ENCODE measurements at places on chromosomes 6 and 20.

DNA sequence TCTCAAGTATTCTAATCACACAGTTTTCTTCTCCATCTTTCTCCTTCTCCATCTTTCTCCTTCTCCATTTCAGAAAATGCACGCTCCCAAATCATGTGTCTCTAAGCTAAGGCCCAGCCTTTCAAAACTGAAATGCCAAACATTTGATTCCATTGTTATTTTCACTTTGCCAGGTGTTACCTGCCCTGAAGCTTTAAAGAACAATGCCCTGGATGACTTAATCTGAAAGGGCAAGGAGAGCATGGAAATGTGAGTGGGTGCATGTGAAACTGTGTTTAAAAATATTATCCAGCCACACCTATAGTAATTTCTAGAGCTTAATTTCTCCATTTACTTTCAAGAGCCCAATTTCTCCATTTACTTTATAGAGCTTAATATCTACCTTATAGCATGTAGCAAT is 42.4 kb upstream of the GCLC start:
- DNase-seq, result no peak

DNA sequence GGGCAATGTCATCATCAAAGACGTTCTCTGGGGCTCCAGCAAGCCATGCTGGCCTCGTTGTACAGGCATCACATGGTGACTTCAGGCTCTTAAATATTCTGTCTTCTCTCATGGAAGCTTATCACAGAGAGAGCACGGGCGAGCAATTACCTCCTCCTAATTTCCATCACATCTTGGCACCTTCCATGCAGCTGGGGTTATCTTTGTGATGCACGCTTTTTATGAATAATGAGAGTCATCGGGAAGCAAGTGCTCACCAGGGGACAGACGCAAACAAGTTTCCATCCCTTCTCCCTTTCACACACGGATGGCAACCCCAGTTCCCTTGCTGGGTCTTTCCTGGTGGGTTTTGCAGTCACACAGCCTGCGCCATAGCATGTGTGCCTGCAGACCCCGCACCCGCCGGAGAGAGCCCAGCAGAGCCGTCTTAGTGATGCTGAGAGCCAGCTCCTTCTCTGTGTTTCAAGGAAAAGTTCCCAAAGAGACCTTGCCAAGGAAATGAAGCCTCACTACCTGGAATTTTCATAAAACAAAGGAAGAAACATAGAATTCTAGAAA is 116.3 kb upstream of the AFDN start:
- DNase-seq, result no peak

DNA sequence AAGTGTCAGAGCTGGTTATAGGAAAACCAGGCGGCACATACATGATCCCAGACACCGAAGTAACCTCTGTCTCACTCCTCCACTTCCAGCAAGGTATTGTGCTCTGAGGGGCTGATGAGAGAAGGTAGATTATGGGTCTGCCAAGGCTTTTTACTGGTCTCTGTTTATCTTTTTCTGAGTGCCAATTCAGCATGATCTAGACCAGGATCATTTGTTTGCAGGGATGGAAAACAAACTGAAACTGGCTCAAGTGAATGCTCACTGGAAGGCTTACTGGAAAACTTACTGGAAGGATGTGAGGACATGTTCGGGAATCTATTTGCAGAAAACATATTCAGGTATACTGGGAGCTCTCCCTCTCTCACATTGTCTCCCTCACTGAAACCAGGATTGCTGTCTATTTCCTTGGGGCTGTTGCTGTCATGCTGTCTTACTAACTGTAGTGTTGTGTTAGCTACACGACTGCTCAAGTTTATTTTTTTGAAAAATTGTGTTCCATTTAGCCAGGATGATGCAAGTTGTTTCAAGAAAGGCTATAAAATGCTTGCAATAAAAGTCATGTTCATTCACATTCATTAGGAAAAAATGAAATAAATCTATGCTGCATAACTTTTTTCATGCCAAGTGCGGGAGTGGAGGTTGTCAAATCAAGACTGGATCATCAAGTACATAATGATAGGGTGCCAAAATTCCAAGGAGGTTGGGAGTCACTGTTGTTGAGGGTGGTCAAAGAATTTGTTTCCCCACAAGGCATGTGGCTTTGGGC is 37.0 kb downstream of the KLHL31 start:
- no peak for DNase-seq

DNA sequence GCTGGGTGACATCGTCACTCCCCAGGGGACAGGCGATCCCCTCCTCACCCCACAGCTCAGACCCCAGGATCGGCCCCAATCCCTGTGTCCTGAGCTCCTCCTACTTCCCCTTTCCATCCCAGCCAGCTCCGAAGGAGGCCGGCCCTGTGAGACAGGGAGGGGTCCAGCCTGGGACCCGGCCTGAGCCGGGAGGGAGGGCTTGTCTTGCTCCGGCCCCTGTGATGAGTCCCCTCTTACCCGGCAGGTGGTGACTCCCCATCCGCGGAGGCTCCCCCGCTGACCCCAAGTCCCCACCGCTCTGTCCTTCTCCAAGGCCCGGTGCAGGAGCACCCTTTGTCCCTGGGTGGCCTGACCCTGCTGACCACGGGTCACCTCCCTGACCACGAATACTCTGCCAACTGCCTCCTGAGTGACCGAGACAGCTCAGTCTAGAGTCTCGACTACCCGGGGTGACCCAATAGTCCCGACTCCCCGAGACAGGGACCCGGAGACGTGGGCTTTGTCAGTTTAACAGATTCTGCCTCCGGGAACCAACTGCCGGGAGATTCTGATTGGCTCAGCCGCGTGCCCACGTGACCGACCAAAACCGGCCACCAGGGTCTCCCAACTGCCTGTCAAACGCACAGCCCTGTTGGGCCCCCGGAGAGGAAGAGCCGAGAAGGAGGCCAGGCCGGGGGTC is 187.4 kb upstream of the PROKR2 start:
- DNase-seq, result no peak

DNA sequence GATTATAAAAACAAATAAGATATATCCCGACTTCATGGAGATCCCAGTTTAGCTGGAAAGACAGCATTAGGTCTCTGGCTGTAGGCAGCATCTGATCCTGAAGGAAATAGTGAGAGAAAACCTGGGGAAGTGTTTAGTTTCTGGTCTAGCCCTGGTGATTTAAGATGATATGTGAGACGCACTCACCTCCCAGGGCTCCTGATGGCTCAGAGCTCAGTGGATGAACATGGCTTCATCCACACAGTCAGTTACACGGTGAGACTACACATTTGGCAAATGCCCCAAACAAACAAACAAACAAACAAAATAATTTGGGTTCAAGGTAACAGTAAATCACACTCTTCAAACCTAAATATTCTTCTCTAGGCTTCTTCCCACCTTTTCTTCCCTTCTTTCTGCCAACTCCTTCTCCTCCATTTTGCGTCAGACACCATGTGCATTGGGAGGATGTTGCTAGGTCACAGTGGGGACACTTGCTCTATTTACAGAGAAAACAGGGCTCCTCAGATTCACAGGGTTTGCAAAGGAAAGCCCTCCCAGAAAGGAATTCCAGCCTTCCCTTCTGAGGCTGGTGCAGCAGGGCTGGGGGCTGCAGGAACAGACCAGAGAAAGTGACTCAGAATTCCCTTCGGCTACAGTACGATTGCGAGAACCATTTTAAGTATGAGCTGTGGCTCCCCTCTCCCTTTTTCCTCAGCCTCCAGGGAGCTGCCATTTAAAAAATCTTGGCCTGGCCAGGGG is 59.6 kb upstream of the SALL4 start:
- DNase-seq, result no peak

DNA sequence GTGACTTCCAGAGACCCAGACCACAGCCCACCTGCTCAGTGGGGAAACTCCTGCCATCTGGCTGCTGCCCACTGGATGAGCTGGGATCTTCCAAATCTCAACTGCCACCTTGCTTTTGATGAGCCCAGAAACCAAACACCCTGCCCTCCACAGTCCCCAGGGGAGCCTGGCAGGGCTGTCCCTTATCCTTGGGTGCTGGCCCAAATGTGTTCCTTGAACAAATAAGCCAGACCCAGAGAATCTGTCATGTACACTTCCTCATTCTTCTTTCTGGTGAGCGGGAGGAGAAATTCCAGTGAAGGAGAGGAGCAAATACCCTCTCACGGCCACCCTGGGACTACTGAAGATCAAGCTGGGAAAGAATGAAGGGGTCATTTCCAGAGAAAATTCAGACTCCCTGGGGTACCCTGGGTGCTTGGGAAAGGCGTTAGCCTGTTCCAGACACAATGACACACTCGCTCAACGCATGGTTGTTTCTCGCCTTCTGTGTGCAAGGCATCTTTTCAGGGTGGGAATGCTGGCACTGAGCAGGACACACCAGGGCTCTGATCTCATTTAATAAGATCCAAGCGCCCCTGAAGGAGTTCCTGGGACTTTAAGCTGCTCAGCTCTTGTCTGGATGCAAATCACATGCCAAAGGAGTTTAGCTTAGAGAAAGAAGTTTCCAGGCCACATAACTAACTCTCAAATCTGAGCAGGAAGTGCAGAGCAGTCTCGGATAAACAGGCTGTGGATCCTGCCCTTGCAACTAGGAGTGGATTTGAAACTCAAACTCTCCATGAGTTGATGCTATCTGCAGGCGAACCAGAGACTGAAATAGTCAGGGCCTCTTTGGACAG is 38.5 kb downstream of the PXDC1 start:
- DNase-seq, result no peak

- DNase-seq, result no peak
Measured at GRCh38 chr6:22300273-22300998, 3.6 kb upstream of the PRL start.

GRCh38 chr6:67200626-67201403 is 1434.3 kb upstream of the ADGRB3 start:
- DNase-seq, result no peak

- no peak for DNase-seq
Measured at GRCh38 chr6:115954740-115955139, 106.0 kb downstream of the FRK start.

DNA sequence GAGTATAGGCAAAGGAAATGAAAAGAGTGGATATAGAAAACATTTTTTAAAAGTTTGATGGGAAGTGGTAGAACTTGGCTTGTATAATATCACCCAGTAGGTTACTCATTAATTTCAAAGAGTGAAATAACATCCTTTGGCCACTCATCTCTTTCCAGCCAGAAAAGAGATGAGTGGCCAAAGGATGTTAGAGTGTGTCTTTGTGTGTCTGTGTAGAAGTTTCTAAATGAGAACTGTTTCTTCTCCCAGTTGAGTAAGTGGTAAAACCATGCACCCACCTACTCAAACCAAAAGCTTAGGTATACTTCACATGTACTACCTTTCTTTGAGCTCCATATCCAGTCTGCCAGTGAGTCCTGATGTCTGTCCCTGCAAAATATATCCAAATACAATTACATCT is 47.7 kb upstream of the TMEM244 start:
- DNase-seq, result no peak

GRCh38 chr6:125906158-125906998 is 50.2 kb upstream of the HINT3 start:
- DNase-seq, result no peak

- DNase-seq, result no peak
Measured at GRCh38 chr6:146595972-146596731, 2.6 kb upstream of the ADGB start.

DNA sequence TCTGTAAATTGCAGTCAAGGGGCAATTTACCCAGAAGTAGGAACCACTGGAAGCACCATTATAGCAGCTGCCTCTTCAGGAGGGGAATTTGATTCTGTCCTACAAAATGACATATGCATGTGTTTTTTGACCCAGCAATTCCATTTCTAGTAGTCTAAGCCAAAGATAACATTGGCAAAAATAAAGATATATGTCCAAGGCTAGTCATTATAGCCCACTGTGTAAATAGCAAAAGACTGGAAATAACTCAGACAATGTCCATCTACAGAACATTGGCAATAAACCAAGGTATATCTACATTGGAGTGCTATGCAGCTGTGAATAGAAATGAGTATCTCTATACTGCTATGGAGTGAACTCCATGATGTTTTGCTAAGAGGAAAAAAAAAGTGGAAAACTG is 12.5 kb upstream of the PANK2 start:
- DNase-seq, result no peak

- DNase-seq, result no peak
Measured at GRCh38 chr6:4178737-4179333, 43.5 kb upstream of the ECI2 start.

GRCh38 chr6:110398778-110399177 is 16.6 kb downstream of the DDO start:
- DNase-seq, result no peak

- DNase-seq, result peak; percentile 75
Measured at GRCh38 chr6:138250513-138251247, 32.4 kb upstream of the PBOV1 start.

DNA sequence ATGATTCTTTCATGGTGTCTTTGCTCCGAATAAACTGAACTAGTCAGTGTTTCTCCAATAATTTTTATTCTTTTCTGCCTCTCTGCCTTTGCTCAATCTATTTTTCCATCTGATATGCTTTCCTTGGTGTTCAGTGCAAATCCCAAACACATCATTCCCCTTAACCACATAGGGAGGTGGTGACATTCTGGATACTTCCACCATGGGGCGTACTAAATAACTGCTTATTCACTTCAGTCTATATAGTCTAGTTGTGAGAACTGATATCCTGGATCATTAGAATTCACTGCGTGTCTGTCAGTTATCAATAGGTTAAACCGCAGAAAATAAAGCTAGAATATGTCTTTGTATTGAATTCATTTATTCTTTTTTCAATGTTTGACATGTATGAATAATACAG is 83.1 kb downstream of the KCNQ5 start:
- no peak for DNase-seq

GRCh38 chr6:131210469-131210868 is 75.2 kb downstream of the AKAP7 start:
- no peak for DNase-seq

GRCh38 chr20:10521068-10521831 is 86.1 kb downstream of the SLX4IP start:
- peak; percentile 47 for DNase-seq

DNA sequence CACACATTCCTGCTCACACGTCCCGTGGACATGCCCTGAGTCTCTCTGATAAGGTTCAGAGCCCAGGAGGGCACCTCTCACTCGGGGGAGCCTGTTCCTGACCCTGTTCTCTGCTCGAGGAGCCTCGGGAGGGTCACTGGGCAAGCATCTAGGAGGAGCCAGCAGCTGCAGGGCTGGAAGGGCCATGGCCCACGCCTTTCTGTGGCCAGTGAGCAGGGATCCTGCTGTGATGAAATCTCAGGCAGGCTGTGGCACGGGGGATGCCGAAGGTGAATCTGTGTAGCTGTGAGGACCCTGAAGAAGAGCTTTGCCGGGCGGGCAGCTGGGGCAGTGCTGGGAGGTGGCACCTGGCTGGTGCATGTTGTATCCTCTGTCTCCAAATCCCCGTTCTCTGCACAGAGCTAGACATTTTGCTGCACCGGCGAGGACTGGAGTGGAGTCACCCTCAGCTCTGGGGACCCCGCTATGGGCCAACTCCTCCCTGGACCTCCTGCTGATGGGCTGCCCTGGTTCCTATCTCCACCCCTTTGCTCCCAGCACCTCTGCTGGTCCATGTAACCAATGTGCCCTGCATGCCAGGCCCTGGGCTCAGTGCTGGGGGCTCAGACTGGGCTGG is 7.1 kb upstream of the NPBWR2 start:
- DNase-seq, result no peak

GRCh38 chr6:170130771-170131241 is 160.1 kb downstream of the DLL1 start:
- no peak for DNase-seq

- DNase-seq, result peak; percentile 70
Measured at GRCh38 chr20:19566226-19566945, 191.7 kb upstream of the RIN2 start.

Data from RCC 7860 (cell line).